ENCODE measurements at places on chromosomes 6 and 20. TPM values are rescaled to one million over a fixed set of nuclear protein-coding genes. Genes with fewer than 3 reads are reported as not detected.

Gene BPIFA1
- not detected for total RNA-seq

Gene MYL9
- total RNA-seq, result 170 TPM

Gene GLP1R
- not detected for total RNA-seq

Gene APOM
- 5.2 TPM for total RNA-seq

Gene TRAPPC3L
- not detected for total RNA-seq

Gene ULBP2
- 6.4 TPM for total RNA-seq

Gene TMEM14C
- total RNA-seq, result 138 TPM

Gene KHDRBS2
- not detected for total RNA-seq

Data from mesangial cell (primary cell).